T-cell (primary cell): ENCODE measurements at places on chromosomes 11 and 22. TPM values are rescaled to one million over a fixed set of nuclear protein-coding genes. Genes with fewer than 3 reads are reported as not detected.

DNA sequence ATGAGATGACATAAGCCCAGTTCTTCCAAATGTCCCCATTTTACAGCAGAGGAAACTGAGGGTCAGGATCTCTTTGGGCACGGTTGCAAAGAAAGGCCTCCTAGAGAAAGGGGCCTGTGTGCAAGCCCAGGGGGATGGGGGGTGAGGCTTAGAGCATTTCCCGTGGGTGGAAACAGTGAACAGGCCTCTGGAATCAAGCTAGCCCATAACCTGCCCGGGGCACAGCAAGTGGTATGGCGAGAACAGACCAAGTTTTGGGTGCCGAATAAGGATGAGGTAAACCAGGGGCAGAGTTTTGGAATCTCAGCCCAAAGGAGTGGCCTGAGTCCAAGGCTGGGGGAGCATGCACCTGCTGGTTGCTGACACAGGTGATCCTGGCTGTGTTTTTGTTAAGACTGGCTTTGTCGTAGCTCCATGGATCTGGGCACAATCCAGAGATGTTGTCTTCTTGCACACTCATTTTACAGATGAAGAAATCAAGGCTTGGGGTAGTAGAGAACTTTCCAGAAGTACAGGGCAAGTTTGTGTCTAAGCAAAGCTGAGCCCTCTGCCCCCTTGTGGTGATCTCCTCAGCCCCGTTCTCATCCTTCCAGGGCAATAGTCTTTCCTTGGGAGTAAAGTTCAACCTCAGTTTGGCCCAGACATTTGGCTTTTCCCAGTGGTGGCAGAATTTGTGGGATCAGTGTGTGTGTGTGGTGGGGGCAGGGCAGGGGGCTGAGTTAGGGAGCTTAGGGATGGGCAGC is 53.5 kb upstream of the MYEOV start:
- no peak for DNase-seq

DNA sequence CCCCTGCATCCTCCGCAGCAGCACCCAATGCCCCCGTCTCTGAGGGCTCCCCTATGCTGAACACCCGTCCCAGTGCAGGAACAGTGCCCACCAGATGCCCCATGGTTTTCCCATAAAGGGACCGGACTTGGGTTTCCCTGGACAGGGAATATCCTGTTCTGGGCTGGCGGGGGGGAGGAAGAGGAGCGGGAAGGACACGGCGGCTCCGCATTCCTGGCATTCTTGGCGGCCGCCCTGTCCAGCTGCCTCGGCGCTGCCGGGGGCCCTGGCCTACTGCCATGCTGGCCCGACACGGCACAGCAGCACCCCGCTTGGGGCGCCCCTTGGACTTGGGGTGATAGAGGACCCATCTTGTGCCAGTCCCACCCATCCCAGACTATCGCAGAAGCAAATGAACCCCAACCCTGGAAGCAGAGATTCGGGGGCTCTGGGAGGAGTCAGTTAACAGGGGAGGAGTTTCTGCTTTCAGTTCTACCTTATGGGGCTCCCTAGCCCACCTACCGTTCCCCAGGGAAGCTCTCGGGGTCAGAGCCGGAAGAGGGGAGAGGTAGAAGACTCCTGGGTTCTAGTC is 23.7 kb upstream of the CBX7 start:
- DNase-seq, result no peak

- DNase-seq, result no peak
Observed at GRCh38 chr11:86369668-86370067, 5.0 kb upstream of the CCDC81 start.

Gene C11orf87
- total RNA-seq, result not detected
